ENCODE measurements at places on chromosomes 3 and 15.

- DNase-seq: no peak
Measured at GRCh38 chr3:22960105-22960984, 242.8 kb upstream of the UBE2E2 start.

GRCh38 chr3:152251916-152252315 is 16.8 kb upstream of the MBNL1 start:
- no peak for DNase-seq

GRCh38 chr3:184002469-184002868 is 15.2 kb downstream of the ABCC5 start:
- no peak for DNase-seq

DNA sequence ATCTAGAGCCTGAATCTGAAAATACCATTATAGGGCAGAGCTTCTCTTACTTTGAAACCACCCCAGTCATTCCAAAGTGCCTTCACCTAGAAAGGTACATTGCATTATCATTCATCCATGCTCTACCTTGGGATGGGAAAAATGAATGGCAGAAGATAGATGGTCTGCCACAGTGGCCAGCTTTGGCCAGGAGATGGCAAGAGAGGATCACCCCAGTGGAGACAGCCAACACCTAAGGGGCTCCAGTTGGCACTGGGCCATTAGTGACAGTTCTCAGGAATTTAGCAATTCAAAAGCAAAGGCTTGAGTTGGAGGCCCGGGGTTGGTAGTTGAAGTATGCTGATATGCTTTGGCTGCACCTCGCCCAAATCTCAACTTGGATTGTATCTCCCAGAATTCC is 253.6 kb upstream of the MRPL3 start:
- DNase-seq: no peak

GRCh38 chr3:88334187-88334868 is 184.6 kb downstream of the C3orf38 start:
- DNase-seq: no peak

DNA sequence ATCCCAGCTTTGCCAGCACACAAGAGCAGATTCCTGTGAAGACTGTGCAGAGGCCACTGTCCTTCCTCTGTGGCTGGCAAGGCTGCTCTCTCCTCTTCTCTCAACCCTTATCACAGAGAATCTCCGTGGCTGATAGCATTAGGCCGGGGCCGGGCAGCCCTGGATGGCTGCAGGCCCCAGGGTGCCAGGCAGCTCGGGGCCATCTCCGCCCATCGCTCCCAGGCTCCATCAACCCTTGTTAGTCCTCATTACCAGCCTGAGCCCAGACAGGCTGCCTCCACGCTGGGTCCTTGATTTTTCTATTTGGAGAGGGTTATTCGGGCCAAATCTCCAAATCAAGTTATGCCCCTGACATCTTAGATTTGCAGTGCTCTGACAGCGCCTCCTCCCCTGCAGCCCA is 39.1 kb downstream of the MRPL46 start:
- DNase-seq: no peak

DNA sequence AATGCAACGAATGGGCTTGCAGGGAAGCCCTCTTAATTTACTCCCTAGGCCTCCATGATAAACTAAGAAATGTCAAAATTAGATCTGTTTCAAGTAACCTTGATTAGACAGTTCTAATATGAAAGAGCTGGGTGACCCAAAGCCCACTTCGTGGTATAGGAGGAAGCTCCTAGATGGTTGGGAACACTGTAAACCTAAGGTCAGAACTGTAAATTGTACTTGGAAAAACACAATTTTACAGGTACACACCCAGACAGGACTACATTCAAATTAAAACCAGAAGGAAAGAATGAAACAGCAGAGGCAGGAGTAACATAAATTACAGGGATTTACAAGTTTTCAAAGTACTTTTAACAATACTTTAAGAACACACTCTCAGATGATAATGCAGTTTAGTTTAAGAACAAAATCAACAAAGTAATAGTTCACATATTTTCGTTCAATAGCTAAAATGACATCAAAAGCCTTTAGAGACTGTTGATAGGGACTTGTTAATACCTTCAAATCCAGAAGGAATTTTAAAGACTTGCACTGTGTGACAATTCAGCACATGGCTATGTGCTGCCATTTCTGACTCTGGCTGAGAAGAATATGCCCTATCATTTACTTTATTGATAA is 18.4 kb downstream of the ISL2 start:
- no peak for DNase-seq

GRCh38 chr15:91769894-91770293 is 83.6 kb upstream of the SLCO3A1 start:
- DNase-seq: no peak

DNA sequence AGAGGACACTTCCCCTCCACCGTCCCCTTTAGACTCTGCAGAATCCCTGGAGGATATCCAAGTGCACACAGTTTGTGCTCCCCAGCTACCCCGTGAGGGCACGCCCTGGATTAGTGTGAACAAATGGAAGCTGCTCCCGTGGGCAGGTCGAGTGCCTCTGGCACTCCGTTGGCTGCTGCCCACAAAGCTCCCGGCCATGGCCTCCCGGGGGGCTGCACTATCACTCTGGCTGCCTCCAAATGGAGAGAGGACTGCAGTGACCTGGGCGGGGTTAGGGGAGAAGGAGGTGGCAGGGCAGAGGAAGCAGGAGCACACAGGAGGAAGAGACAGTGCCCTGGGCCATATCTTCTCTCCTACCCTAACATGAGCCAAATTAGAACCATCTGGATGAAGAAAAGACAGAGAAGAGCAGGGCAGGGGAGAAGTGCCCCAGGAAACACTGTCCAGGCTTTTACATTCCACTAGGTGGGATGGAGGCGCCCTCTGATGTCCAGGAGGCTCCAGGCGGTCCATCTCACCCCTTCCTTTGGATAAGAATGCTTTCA is 29.4 kb upstream of the ACAD9 start:
- no peak for DNase-seq

DNA sequence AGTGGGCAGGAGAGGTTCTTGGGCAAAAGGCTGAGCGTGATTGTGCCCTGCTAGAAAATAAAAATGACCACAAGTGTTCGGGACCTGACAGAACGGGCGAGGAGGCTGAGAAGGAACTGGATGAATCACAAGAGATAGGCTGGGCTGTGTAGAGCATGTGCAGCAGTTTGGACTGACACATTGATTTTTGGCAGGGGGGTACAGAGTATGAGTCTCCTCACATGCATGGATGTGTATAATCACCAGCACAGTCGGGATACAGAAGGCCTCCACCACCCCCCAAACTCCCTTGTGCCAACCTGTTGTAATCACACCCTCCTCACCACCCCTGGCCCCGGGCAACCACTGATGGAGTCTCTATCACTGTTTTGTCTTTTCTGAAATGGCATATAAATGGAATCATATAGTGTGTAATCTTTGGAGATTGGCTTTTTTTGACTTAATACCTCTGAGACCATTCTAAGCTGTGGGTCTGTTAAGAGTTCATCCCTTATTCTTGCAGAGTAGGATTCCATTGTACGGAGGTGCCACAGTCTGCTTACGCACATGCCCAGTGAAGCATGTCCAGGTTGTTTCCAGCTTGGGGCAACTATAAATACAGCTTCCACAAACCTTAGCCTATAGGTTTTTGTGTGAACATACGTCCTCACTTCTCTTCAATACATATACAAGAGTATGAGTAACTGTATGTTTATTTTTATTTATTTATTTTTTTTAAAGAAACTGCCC is 438.8 kb downstream of the FOXP1 start:
- DNase-seq: no peak

DNA sequence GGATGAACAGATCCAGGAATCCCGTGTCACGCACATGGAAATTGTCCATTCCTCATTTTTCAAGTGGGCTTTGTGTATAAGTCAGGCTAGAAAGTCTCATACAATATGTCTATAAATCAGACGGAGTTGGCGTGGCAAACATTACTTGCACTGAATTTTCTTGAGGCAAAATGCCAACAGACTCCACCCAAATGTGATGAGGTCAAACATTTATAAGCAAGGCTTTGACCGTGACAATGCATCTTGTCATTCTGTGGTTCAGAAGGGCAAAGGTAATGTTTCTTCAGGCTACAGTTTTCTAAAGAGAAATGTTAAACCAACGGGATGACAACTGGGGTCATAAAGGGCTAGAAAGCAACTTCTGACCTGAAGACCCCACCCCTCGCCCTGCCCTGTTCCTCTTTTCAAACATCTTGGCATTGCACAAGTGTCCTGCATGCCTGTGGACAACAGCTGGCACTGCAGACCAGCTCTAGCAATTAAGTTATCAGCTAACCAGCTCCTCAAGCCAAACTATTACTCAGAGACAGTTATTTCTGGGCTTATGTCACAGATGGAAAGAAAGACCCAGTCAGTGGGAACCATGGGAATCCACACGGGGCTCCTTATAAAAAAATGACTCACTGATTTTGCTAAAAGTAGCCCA is 36.5 kb upstream of the SPTBN5 start:
- DNase-seq: no peak

- DNase-seq: no peak
Measured at GRCh38 chr3:38597502-38598060, 51.9 kb downstream of the SCN5A start.

DNA sequence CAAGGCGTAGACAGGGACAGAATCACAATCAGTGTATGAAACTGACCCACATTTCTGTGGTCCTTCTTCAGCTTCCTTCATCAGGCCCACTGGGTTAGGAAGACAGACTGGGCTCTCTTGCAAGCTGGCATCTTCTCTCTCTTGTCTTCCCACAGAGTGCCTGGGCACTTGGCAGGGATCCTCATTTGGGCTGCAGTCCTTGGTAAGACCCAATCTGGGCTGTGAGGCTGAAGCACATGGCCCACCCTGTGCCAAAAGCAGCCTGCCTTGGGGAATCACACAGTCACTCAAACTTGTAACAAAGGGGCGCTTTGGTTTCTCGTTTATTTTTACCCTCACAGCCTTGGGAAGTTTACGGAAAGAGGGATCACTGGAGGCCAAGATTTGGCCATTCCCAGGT is 8.2 kb upstream of the EPHB3 start:
- DNase-seq: no peak
